ENCODE measurements at places on chromosomes 6 and 20. TPM values are rescaled to one million over a fixed set of nuclear protein-coding genes. Genes with fewer than 3 reads are reported as not detected.
A peak's percentile ranks its signal among the peaks of the same experiment; 100 is the strongest.

RAD21L1 gene
- not detected for total RNA-seq

WFDC9 gene
- total RNA-seq: not detected

GRCh38 chr6:36118550-36119107 lies 11.7 kb upstream of the MAPK13 start:
- peaks cover 34% of the 10 kb centered on the region for H3K36me3 ChIP-seq
- no peak overlapping the region for H3K4me3 ChIP-seq
- H3K27me3 ChIP-seq: no peaks in the 10 kb centered on the region
- peak; percentile 53 for DNase-seq
- peaks cover 88% of the 10 kb centered on the region for H3K4me1 ChIP-seq

GRCh38 chr20:23203310-23203709 lies 117.2 kb upstream of the CD93 start:
- no peak for DNase-seq
- H3K4me1 ChIP-seq: no peaks in the 10 kb centered on the region
- peaks cover 10% of the 10 kb centered on the region for H3K27me3 ChIP-seq
- H3K4me3 ChIP-seq: no peak overlapping the region

- peak; percentile 21 for DNase-seq
- H3K4me1 ChIP-seq: peaks cover 31% of the 10 kb centered on the region
- H3K27ac ChIP-seq: peak overlapping the region; percentile 87
- H3K27me3 ChIP-seq: no peaks in the 10 kb centered on the region
- H3K4me3 ChIP-seq: peak overlapping the region; percentile 27
- peaks cover 31% of the 10 kb centered on the region for H3K36me3 ChIP-seq
Observed at GRCh38 chr20:41428285-41428684, 61.7 kb upstream of the EMILIN3 start.

DNA sequence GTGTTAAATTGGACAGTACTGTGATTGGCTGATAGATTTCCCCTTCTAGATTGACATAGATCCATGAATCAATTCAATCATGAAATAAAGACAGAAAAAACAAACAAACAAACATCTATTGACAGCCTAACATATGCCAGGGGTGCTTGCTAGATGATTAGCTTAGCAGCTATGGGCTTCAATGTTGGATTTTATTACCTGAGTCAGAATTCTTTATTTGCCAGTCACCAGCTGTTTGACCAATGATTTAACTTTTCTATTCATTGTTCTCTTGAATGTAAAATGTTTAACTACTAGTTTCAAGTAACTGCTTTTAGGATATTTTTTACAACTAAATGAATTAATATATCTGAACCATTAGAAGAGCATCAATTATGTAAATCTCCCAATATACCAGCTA lies 901.3 kb upstream of the CITED2 start:
- peaks cover 11% of the 10 kb centered on the region for H3K27me3 ChIP-seq
- no peak overlapping the region for H3K4me3 ChIP-seq
- H3K27ac ChIP-seq: no peak overlapping the region
- DNase-seq: no peak
- no peaks in the 10 kb centered on the region for H3K4me1 ChIP-seq

DNA sequence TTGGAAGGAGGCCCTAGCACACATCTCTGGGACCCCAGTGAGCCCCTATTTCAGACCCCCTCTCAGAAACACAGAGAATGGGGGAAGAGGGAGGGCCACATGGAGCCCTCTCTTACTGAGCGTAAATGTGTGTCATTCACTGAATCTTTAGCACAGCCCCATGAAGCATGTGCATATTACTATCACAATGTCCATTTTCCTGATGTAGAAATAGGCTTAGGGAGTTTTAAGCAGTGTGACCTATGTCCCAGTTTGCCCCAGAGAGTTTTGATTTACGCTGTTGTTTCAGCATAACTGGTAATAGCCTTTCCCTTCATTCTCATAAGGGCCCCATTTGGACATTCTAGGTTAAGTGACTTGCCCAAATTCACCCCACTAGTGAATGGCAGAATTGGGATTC lies 25.0 kb upstream of the TCP11 start:
- no peak overlapping the region for H3K4me3 ChIP-seq
- H3K27ac ChIP-seq: no peak overlapping the region
- H3K27me3 ChIP-seq: peaks cover 14% of the 10 kb centered on the region
- H3K36me3 ChIP-seq: no peaks in the 10 kb centered on the region
- H3K4me1 ChIP-seq: no peaks in the 10 kb centered on the region

DNA sequence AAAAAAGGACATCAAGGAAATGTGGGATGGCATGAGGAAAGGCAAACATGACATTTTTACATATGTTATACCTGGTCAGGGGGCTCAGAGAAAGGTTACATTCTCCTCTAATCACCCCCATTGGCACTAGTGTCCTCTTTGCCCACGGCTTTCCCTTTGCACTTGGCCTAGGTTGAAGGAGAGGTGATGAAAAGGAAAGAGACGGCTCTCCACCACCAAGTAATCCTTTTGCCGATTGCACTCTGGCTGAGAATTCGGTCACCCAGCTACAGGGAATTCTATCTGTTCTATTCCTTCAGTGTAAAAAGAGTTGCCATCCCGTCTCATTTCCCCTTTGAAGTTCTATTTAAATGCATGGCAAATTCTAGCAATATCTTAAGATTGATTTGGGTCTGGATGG lies 10.4 kb downstream of the VGLL2 start:
- H3K27ac ChIP-seq: no peak overlapping the region
- DNase-seq: no peak
- no peaks in the 10 kb centered on the region for H3K36me3 ChIP-seq
- peaks cover 72% of the 10 kb centered on the region for H3K27me3 ChIP-seq
- no peak overlapping the region for H3K4me3 ChIP-seq
- H3K4me1 ChIP-seq: peaks cover 8% of the 10 kb centered on the region

DNA sequence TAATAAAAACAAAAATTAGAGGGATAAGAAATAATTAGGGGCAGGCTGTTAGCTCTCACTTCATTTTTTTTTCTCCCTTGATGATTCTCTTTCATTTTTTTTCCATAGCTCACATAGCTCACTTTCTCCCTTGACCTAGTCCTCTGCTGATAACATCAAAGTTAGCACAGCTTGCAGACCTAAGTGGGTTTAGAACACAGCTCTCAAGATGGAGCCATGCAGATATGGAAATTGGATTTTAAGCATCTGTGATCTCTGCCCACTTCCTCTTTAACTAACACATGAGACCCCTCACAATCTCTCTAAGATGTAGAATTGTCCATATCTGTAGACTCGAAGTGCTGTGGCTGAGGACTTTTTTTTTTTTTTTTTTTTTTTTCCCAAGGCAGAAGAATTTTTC lies 257.1 kb downstream of the SOX4 start:
- no peak for DNase-seq
- H3K27ac ChIP-seq: no peak overlapping the region
- no peaks in the 10 kb centered on the region for H3K36me3 ChIP-seq
- H3K4me3 ChIP-seq: no peak overlapping the region
- peaks cover 19% of the 10 kb centered on the region for H3K27me3 ChIP-seq
- H3K4me1 ChIP-seq: peaks cover 6% of the 10 kb centered on the region

Data from activated naive CD8-positive, alpha-beta T cell treated with anti-CD3 and anti-CD28 coated beads for 36 hours (primary cell).